MM.1S (cell line): ENCODE measurements at places on chromosomes 16 and 17.

DNA sequence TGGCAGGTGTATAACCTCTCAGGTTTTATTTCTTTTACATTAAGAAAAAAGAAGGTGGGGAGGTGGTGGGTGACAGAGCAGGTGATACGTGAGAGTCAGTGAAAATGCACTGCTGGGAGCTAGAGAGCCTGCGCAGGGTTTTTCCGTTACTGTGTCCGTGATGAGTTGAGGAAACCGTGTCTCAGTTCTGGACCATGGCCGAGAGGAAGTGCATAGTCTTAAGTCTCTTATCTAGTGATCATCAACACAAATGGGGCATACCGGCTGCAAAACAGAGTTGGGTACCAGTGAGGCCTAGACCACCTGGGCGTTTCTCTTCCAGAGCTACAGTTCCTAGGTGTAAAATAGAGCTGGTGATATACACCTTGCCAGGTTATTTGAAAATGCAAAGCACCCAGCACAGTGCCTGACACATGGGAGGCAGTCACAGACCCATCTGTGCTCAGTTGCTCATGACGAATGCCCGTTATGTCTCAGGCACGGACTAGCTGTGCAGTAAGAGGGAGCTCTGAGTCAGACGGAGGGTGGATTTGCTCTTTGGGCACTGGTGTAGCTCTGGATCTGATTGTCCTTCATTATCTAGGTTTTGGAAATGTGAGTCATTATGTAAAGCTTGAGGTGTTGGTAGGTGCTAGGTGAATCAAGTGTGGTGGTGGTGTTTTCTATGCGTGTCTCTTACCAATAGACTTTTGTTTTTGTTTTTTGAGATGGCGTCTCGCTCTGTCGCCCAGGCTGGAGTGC, 60.9 kb downstream of the RPTOR start:
- no peak for DNase-seq

- DNase-seq: no peak
These were observed 34.4 kb downstream of the TMEM92 start for GRCh38 chr17:50308666-50309065.

GRCh38 chr17:66446419-66446818, 144.0 kb downstream of the PRKCA start:
- no peak for DNase-seq

DNA sequence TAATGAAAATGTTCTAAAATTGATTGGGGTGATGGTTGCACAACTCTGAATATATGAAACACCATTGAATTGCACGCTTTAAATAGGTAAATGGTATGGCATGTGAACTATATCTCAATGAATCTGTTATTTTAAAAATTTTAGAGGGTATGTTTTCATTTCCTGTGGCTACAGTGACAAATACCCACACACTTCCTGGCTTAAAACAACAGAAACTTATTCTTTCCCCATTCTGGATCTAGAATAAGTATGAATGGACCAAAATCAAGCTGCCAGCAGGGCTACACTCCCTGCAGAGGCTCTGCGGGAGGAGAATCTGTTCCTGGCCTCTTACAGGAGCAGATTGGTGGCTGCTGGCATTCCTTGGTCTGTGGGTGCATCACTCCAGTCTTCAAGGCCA, 11.3 kb upstream of the PECAM1 start:
- DNase-seq: no peak

GRCh38 chr16:3035289-3035971, 1.3 kb downstream of the BICDL2 start:
- DNase-seq: no peak

DNA sequence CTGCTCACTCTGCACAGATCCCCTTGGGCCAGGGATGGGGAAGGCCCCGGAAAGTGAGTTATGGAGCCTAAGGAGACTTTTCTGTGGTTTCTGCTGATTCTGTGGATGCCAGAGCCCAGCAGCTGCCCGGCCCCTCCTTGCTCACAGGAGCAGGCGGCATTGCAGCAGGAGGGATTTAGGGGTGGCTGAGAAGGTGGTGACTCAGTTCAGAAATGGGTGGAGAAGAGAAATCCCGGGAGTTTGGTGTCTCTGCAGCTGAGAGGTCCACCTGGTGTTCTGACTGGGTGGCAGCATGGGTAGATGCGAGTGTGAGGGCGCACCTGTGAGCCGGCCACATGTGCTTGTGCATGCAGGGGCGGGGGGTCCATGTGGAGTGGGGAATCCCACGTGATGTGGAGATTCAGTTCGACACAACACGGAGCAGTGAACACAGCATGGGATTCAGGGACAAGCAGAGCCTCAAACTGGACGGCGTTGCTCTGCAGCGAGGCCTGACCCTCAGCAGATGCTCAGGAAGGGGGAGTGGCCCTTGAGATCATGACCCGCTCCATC, 16.0 kb upstream of the SPPL2C start:
- no peak for DNase-seq

DNA sequence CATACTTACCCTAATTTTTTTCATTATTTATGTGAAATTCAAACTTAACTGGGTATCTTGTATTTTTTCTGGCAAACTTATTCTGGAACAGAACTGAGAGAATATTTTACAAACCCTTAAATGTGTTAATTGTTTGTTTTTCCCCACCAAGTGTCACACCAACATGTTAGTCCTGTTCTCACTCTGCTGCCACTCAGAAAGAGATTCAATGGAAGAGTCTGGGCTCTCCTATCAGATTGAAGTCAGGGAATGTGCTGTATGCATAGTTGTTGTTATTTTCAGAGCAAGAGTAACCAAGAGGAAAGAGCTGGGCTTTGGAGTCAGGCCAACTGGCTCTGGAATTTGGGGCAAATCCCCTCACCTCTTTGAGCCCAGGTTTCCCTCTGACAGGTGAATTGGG, 43.2 kb downstream of the SLC6A2 start:
- no peak for DNase-seq

DNA sequence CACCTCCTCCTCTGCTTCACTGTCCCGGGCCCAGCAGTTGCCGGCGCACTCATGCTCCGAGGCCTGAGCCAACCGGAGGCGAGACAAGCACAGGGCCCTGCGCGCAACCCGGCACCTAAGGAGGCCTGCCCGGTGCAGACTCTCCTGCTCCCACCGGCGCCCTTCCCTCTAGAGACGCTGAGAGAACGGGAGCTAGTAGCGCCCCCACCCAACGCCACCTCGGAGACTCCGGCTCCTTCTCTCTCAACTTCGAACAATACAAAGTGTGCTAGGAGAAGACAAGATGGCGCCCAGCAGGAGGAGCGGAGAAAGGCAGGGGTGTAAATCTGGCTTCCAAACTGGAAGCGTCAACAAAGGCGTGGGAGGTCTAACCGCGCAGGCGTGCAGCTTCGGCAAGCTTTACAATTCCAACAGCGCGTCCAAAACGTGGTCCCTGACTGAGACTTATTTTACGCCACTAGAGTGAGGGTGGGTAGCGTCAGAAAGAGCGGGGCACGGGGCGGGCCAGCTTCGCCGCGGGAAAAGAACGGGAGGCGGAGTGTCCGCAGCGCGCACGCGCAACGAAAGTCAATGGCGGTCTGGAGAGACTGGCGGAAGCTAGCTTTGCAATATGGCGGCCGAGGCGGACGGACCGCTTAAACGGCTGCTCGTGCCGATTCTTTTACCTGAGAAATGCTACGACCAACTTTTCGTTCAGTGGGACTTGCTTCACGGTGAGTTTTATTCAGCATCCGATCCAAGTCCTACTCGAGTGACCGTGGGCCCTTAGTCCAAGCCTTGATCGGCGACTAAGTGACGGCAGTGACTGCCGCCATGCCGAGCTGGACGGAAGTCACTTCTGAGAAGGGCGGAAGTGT, at the start of gene MPDU1:
Gene MPDU1, plus strand, starts transcription at position 600 of the 857 bp plus-strand sequence. Its CDS starts 11 bp downstream, at position 611.
- peak; percentile 96 for DNase-seq

DNA sequence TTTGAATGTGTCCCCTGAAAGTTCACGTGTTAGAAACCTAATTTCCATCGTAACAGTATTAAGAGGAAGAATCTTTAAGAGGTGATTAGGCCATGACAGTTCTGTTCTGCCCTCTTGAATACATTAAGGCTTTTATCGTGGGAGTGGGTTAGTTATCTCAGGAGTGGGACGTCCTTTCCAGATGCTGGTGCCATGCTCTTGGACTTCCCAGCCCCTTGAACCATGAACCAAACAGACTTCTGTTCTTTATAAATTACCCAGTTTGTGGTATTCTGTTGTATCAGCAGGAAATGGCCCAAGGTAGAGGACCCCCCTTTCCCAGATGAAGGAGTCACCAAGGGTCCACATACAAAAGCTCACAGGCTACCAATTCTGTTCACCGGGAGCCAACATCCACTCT, 10.1 kb downstream of the GTF3C1 start:
- no peak for DNase-seq

DNA sequence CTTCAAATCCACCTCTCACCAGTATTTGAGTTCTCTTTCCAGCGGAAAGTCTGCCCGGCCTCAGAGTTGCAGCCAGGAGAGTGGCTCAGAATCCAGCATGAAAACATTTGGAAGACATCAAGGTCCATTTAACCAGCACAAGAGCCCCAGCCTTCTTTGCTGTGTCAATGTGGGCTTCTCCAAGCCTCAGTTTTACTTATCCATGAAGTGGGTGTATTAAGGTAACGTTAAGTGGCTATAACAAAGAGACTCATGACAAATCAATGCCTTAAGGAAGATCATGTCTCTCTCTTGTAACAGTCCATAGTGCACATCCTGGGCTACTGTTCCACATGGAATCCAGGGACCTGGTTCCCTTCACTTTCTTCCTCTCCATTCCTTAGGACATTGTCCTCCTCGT, 959 bp upstream of the SPPL2C start:
- no peak for DNase-seq

GRCh38 chr16:80407265-80407987, 133.4 kb upstream of the DYNLRB2 start:
- DNase-seq: no peak

DNA sequence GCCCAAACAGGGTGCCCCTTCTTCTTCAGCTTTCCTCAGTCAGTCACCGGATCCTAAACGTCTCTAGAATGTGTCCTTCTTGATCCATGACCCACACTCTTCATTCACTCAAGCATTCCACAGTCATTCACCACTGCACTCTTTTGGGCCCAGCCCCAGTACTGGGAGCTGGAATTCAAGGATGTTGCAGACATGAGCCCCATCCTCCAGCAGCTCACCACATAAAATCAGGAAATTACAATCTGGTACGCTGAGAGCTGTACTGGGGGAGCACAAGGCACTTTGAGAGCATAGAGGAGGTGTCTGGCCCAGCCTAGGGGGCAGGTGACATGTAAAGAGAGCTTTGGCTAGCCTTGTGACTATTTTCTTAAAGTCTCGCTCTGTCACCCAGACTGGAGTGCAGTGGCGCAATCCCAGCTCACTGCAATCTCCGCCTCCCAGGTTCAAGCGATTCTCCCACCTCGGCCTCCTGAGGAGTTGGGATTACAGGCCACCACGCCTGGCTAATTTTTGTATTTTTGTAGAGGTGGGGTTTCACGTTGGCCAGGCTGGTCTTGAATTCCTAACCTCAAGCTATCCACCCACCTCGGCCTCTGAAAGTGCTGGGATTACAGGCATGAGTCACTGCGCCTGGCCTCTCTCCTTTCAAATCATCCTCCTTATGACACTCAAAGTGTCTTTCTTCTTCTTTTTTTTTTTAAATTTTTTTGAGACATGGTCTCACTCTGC, 18.7 kb downstream of the CES4A start:
- DNase-seq: no peak
